NCI-H1105 (cell line): ENCODE measurements at places on chromosomes 13 and 19.

DNA sequence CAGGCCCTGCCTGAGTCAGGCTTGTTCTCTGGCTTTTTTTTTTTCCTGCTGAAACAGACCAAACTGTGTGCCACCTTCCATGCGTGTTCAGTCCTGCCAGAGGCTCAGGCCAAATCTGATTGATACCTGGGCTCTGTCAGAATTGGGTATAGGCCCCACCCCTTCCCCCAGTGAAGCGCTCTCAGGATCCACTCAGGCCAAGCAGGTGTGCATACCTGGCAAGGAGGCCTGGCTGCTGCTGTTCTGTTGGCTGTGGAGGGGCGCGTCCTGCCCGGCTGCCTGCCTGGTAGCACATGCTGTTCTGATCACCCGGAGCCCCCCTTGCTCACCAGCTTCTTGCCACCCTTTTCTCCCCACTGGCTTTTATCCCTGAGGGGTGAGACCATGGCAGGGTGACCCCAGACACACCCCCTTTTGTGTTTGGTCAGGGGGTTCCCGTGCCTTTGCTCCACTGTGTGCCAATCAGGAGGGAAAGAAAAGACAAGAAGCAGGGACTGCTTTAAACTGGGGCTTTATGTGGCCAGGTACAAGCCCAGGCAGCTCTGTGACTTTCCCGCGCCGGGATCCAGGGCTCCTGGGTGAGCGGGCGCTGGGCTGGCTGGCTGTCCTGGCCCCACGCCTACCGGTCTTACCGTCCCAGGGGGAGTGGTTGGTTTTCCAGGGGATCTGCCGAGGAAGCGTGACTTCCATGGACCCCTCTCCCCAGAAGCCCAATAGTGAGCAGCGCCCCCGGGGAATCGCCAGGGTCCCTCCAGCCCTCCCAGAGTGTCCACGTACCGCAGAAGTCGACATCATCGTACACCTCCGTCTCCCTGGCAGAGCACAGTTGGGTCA, 12.7 kb downstream of the PRAM1 start:
- DNase-seq, result peak; percentile 51

GRCh38 chr13:49367640-49368422, 76.0 kb downstream of the CAB39L start:
- no peak for DNase-seq

GRCh38 chr13:20035130-20035529, 76.6 kb downstream of the ZMYM2 start:
- no peak for DNase-seq

DNA sequence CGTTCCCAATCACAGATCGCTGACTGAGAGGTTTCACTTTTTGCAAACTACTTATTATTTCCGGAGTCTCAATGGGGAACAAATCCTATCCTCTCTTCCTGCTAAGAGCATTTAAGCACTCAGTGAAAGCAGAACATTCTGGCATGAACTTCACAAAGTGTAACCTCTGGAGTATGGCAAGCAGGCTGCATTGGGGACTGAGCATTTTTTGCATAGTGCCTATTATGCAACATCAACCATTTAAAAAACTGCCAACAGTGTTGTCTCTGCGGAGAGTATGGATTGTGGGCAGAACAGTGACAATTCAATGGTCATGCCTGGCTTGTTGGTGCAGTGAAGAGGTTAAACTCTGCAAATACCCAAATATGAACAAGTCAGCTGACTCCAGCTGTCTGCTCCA, 484.6 kb downstream of the OLFM4 start:
- DNase-seq, result no peak

DNA sequence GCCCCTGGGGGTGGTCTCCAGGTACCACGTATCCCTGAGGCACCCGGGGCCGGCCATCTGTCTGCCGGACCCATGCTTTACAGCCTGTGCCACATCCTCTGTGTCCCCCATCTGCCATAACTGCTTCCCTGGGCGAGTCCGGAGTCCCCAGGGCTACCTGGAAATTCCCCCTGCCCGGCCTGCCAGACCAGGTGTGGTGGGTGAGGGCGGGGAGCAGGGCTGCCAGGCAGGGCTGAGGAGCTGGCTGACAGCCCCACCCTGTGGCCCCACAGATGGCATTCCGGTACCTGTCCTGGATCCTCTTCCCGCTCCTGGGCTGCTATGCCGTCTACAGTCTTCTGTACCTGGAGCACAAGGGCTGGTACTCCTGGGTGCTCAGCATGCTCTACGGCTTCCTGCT, 10.3 kb upstream of the RELB start:
- DNase-seq, result no peak

- no peak for DNase-seq
Measured at GRCh38 chr13:110097013-110097412, 209.9 kb downstream of the COL4A1 start.

- DNase-seq, result no peak
Measured at GRCh38 chr19:7748756-7749155, 1.4 kb upstream of the CD209 start.

DNA sequence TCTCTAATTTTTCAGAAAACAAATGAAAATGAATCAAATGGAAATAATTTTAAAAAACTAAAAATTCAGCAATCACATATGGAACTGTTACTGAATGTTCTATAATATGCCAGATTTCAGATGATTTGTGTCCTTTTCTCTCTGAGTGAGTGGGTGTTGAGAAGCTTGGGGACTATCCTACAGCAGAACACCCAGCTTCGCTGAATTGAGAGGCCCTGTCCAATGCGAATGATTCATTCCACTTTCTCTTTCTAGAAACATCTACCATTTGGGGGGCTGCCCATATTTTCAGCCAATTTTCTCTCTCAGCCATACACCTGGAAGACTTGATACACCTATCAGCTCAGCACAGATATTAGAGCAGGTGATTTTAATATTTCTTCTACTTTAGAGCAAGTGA, 1666.7 kb downstream of the EFNB2 start:
- no peak for DNase-seq

- no peak for DNase-seq
Measured at GRCh38 chr13:102289606-102290005, 112.2 kb downstream of the FGF14 start.

GRCh38 chr13:22644941-22645340, 535.8 kb upstream of the SGCG start:
- DNase-seq, result no peak

GRCh38 chr19:5440299-5440698, 14.9 kb upstream of the ZNRF4 start:
- DNase-seq, result no peak

GRCh38 chr13:90032841-90033493, 1314.5 kb upstream of the MIR17HG start:
- no peak for DNase-seq

DNA sequence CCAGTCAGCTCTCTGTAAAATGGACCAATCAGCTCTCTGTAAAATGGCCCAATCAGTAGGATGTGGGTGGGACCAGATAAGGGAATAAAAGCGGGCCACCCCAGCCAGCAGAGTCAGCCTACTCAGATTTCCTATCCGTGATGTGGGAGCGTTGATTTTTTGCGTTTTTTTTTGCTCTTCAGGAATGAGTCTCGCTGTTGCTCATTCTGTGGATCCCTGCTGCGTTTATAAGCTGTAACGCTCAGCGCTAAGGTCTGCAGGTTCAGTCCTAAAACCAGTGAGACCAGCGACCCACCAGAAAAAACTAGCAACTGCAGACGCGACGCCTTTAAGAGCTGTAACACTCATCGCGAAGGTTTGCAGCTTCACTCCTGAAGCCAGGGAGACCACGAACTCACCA, 435.7 kb downstream of the SLITRK6 start:
- DNase-seq, result no peak

DNA sequence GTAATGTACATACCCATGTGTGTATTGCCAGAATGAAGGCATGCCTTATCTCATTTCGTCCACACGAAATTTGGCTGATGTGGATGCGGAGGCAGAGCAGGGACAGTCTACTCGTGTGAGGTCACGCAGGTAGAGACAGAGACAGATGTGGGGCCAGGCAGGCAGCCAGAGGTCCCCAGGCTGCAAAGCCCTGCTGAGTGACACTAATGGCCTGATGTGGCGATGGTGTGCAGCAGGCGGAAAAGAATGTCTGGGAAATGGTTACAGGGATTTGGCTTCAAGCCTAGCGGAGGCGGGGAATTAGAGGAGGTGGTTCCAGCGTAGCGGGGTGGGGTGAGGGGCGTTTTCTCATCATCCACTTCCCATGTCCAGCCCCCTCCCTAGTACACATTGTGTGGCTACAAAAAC, 4.2 kb upstream of the IZUMO2 start:
- peak; percentile 28 for DNase-seq

DNA sequence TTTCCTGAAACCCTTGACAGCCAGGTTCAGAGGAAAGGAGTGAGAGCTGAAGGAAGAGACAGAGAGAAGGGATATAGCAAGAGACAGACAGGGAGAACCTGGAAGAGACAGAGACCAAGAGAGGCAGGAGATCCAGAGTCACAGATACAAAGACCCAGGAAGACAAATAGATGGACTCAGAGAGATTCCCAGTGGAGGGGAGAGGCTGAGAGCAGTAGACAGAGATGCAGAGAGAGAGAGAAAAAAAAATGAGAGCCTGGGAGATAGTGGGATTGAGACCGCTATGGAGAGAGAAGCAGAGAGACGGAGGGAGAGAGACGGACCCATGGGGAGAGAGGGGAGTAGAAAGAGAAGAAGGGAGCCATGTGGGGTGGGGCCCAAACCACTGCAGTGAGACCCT, 763 bp downstream of the FXYD7 start:
- DNase-seq, result no peak

GRCh38 chr13:29577136-29578051, 18.1 kb downstream of the SLC7A1 start:
- DNase-seq, result no peak

DNA sequence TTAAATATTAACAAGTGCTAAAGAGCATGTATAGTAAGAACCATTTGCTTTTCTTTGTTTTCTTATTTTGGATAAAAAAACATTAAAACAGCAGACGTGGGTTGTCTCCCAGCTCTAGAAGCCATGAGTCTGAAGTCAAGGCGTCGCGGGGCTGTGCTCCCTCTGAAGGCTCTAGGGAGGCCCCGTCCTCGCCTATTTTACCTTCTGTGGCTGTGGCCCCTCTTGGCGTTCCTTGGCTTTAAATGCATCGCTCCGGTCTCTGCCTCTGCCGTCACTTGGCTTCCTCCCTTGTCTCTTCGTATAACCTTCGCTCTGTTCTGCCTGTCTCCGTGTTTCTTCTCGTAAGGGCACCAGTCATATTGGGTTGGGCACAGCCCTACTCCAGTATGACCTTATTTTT, 75.3 kb downstream of the ING1 start:
- DNase-seq, result no peak

GRCh38 chr13:99431927-99432608, 69.2 kb upstream of the TM9SF2 start:
- no peak for DNase-seq

DNA sequence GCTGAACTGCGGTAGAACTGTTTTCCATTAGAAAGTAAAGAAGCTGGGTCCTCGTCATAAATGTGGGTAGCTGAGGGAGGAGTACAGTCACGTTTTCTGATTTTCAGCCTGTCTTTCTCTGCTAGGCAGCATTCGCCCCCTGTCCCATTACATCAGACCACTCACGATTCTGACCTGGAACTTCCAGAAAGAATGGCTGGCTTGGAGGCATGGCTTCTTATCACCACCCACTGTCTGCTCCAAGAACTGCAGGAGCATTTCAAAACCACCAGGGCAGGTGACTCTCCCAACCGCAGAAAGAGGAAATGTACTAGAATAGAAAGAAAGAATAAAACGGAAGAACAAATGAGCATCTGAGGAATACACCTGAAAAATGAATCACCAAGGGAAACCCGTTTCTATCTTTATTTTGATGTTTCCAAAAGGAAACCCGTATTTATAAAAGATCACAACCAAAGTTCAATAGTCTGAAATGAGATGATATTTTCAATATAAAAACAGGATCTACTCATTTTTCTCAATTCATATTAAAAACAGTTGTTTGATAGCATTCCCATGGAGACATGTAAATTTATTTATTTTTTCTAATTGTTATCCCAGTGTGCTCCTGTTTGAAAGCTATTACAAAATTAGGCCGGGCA, 22.1 kb upstream of the POMP start:
- no peak for DNase-seq

DNA sequence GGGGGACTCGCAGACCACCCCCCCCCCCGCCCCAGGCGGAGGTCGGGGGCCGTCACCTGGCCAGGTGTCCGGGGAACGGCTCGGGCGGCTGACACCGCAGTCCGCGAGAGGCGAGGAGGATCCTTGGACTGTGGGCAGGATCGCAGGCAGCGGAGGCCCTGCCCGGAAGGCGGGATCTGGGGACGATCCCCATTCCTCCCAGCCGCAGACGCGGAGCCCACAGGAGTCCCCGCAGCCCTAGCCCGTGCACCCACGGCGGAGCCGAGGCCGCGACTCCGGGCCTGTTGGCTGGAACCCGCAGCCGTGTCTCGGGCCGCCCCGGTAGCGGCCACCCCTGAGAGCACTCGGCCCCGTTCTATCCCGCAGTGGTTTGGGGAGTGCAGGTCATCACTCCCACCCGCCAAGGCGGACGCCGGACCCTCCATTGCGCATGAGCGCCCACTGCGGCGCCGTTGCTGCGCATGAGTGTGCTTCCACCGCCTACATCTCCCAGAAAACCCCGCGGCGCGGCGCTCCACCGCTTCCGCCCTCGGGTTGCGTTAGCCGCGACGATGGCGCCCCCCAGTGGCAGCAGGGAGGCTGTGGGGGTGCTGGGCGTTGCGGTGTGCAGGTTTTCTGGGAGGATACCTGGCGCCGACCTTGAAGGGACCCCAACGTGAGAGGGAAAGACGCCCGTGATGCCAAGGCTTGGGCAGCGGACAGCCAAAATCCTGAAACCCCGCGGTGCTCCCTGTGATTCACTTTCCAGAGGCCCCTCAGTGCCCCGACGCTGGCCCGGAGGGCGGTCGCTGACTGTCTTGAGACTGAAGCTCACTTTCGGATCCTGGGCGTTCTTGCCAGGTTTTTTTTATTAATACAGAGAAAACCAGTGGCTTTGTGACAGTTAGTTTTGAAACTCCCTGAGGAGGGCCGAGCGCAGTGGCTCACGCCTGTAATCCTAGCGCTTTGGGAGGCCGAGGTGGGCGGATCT, 4.4 kb upstream of the ZNF329 start:
- peak; percentile 86 for DNase-seq

DNA sequence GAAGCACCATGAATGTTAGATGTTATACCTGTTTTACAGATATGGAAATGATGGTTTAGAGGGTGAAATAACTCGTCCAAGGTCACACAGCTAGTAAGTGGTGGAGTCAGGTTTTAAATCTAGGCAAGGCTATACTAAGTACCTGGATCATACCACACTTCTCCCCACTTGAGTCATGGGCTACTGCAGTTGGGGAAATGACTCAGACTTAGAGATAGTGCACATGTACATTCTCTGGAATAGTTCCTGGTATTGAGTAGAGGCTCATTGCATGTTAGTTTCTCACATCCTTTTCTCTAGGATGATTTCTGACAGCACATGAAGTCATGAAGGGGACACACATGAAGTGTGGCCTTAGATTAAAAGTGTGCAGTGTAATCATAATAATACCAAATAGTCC, 76.2 kb upstream of the TNFSF11 start:
- no peak for DNase-seq

DNA sequence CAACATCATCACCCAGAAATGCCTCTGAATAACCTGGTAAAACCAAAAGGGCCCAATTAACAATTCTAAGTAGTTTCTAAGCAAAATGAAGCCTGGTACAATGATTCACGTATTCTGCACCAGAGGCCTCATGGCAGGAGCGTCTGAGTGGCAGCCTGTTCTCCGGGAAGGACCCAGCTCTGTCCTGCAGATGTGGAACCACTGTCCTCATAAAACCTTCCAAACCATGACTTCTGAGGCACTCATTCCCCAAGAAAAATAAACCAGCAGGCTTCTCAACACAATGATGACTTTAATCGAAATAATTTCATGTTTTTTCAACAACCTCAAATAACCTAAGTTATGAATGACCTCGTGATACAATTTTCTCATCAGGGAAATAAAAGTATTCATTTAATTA, 89.9 kb downstream of the STK24 start:
- no peak for DNase-seq

GRCh38 chr13:102017248-102017647, 384.6 kb downstream of the FGF14 start:
- no peak for DNase-seq
